Activated naive CD4-positive, alpha-beta T cell treated with anti-CD3 and anti-CD28 coated beads, Interleukin-2, amount 10 ng/mL, durations not matched to agents 5 hours and 36 hours (primary cell): ENCODE measurements at places on chromosomes 11 and 22. TPM values are rescaled to one million over a fixed set of nuclear protein-coding genes. Genes with fewer than 3 reads are reported as not detected.

The MUC5AC gene
- not detected for total RNA-seq

The AMBRA1 gene
- 33.2 TPM for total RNA-seq

The SCN3B gene
- total RNA-seq: 0.05 TPM

The RIMBP3B gene
- 0.73 TPM for total RNA-seq

The KLHL35 gene
- 0.78 TPM for total RNA-seq

The CLP1 gene
- 15.7 TPM for total RNA-seq

The CSF2RB gene
- total RNA-seq: 0.43 TPM

The OR2AG1 gene
- total RNA-seq: not detected

The CRYBA4 gene
- not detected for total RNA-seq

The LYVE1 gene
- total RNA-seq: not detected
